ENCODE measurements at places on chromosomes 11 and 22.

DNA sequence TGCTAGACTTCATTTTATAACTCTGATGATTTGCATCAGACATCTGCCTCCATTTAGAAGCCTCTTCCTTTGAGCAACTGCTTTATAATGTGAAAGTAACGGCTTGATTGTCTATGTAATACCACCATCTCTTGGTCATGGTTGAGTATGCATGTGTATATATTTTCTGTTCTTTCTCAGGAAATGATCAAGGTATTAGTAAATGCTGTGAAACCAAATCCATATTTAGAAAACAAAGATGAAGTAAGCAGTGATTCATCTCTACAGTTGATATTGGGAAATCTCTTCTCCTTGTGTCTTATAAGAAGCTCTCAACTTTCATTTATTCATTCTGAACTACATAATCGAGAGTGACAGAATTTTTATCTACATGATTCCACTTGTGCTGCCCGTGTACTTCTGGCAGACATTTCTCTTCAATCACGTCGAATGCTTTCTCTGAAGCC lies 104.6 kb upstream of the ANO3 start:
- DNase-seq, result no peak

DNA sequence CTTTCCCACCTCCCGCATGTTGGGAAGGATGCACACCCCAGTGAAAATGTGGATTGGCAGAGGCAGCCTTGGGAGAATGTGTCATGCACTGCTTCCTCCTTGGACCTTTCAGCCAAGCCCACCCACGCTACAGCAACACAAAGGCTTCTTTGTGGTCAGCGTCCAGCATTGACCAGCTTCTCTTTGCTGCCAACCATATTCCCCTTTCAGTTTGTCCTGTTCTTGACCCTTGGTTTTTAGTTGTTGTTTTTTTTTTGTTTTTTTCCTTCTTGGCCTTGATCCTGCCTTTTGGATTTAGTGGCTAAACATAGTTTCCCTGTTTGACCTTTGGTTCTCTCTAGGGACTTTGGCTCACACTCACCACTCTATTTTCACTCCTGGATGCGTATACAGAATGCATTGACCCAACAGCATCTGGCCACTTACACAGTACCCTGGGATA lies 573.6 kb downstream of the INSC start:
- no peak for DNase-seq

DNA sequence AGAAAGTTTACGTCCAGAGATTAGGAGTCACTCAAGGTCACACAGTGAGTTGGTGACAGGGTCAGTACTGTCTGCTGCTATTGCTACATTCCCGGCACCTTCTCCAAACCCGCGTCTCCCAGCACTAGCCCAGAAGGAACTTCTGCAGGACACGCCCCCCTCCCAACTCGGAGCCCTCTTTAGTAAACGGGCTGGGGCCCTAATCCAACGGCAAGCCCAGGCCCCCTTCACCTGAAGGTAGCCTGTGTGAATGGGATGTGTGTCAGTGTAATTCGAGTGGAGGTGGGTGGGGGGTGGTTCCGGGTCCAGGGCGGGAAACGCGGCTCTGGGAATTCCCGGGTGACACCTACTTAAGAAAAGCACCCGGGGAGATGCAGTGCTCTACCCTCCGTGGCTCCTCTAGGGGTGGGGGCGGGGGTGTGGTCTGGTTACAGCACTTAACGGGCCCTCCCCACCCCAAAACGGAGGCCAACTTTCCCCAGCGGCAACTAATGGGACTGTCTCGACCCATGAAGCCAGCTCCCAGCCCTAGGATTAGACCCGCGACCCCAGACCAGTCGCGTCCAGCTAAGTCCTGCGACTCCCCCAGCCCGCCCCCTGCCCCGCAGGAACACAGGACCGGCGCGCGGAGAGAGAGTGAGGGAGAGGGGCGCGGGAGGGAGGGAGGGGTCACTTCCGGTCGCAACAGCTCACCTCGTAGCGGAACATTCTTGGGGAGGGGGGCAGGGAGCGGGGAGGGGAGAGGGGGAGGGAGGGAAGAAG lies 468 bp downstream of the PATL1 start:
- peak; percentile 81 for DNase-seq

- DNase-seq, result no peak
Observed at GRCh38 chr11:133325711-133326110, 206.6 kb downstream of the OPCML start.

GRCh38 chr11:107583629-107584195 lies 7.2 kb upstream of the ELMOD1 start:
- DNase-seq, result no peak

DNA sequence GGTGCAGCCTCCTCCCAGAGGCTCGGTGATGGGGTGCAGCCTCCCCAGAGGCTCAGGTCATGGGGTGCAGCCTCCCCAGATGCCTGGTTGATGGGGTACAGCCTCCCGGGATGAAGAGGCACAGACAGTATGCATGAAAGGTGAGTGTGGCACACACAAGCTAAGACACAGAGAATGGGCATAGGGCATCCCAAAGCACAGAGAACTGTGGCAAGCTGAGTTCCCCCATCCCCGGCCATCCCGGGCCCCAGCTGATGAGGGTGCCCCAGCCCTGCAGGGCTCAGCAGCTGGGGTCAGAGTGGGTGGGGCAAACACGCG lies 4.8 kb upstream of the SYT8 start:
- DNase-seq, result no peak

- no peak for DNase-seq
Observed at GRCh38 chr11:2880646-2881045, 4.9 kb downstream of the CDKN1C start.

DNA sequence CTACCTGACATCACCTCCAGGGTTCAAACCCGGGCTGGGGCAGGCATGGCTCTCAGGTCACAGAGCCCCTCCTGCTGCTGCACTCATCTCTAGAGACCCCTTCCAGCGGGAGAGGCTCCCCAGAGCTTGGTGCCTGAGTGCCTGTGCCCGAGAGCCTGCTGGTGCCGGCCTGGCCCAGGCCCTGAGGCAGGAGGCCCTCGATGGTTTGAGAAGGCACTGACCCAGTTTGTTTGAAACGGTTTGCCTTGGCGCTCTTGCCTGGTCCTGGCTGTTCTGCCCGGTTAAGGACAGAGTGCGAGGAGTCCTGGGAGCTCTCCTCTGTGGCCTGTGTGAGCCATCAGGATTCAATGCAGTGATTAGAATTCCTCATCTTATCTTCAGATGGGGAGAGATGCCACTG lies 88.9 kb downstream of the TBC1D22A start:
- no peak for DNase-seq

DNA sequence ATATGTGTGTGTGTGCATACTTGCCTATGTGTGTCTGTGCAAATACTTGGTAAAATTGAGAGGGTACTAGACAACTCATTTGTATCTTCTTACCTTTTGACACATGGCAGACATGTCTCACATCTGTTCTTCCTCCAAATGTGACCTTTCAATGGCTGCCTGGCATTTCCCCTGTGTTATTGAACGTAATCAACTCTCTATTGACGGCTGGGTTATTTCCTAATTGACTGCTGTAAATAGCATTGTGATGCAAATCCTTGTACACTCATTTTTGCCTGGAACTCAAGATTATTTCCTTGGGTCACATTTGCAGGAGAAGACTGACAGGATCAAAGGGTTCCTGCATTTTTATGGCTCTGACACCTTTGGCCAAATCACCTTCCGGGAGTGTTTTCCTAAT lies 37.4 kb downstream of the KCNQ1 start:
- no peak for DNase-seq

DNA sequence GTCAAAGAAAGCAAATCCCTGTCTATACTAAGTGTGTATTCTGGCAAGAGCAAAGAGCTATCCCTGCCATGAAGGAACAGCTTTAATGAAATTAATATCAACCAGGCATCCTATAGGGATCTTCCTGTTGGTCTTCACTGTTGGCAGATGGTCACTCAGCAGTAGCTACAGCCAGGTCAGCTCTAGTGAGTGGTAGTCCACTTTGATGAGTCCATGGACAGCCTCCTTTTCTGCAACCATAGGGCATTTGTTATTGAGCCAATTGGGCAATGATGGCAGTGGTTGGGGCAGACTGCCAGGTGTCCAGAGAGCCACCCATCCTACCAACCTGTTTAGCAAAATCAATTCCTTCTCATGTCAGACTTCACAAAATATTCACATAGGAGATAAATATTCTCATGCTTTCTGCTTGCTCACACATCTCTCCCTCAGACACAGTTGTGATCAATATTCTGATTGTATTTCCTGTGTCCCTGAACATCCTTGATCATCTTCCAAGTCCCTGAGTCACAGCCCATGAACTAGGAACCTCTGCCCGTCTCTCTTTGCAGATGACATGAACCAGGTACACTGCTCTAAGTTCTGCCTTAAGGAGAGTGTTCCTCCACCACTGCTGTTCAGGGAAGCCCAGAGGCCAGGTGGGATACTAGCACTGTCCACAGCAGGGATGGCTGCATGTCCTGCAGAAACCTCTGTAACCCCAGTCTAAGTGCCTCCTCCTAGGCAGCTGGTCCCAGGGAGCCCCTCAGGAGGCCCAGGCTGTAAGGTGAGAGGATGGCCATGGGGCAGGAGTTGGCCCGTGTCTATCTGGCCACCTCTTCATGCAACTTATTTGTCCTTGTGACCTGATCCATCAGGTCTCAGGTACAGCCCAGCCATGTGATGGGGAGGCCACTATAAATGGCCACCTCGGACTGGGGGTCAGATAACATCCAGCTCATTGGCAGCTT lies 74.2 kb upstream of the IGLL5 start:
- DNase-seq, result no peak

All from stimulated activated naive CD4-positive, alpha-beta T cell treated with Interleukin-2 at 50 U/mL for 16 hours (primary cell).